H9 (cell line): ENCODE measurements at places on chromosomes 6 and 20. TPM values are rescaled to one million over a fixed set of nuclear protein-coding genes. Genes with fewer than 3 reads are reported as not detected.

The TP53INP2 gene
- total RNA-seq, result 8.0 TPM in 2 replicates

DNA sequence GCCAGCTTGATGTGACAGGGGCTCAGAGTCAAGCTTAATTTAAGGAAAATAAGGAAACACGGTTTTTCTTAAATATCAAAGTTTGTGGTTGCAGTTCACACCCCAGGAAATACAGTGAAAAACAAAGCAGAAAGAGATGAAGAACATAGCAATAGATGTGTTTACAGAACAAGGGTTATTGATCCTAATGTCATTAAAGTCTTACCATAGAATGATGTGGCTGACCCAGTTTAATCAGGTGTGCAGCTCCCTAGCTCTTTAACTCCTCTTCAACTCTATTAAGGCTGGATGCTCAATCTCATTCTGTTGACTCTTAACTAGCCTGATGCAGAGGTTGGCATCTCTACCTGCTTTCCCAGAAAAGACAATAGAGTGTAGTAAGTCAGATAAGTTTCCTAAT is 7.5 kb upstream of the GTF3C6 start:
- DNase-seq, result no peak

DNA sequence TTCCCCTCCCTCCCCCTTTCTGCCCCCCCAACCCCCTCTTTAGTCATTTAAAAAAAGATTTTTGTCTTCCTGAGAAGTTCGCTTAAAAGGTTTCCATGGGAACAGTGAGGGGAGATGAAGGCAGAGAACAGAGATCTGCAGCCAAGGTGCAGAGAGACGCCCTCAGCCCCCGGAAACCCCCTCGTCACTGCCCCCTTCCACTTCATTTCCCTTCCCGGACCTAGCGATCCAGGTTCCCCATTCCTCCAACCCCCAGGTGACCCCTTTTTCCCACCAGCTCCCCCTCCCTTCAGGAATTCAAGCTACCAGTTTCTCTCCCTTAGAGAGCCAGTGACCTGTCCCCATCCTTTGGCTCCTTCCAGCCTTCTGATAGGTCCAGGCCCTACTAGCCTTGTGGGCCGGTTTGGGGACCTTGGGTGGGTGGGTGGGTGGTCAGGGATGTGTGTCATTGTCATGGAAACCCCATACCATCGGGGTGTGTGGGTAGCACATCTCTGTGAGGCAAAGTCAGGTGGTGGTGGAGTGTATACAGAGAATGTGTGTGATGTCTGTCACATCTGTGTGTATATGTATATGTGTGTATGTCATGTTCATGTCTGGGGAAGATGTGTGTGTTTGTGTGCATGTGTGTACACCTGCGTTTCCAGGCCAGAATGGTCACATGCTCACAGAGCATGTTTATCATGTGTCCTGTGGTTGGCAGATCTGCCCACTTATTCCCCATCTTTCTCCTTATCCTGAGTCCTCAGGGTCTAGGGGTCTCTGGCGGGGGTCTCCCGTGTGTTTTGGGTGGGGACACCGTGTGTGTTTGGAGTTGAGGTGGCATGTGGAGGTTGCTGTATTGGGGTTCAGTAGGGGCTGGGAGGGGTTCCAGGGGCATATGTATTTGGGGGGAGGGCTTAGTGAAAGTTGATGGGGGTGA is 7.0 kb downstream of the SYNGAP1 start:
- peak; percentile 33 for DNase-seq

- no peak for DNase-seq
These were observed 126.2 kb downstream of the PTPRK start for GRCh38 chr6:128394167-128394566.

- no peak for DNase-seq
These were observed 456.6 kb downstream of the LMBRD1 start for GRCh38 chr6:69340196-69340595.

GRCh38 chr6:155319902-155320301 is 5.6 kb upstream of the TFB1M start:
- DNase-seq, result no peak
